Thyroid gland (tissue), 4 donors: ENCODE measurements at places on chromosomes 7 and 10. TPM values are rescaled to one million over a fixed set of nuclear protein-coding genes. Genes with fewer than 3 reads are reported as not detected.

PNLIP gene
- not detected for total RNA-seq

SLC16A12 gene
- 30.3 TPM for total RNA-seq

SORBS1 gene
- total RNA-seq: 21.5 TPM

GRCh38 chr10:132815168-132815857 lies 29.4 kb upstream of the NKX6-2 start:
- no peaks in the 10 kb centered on the region for H3K27me3 ChIP-seq
- H3K4me1 ChIP-seq: no peaks in the 10 kb centered on the region
- no peak overlapping the region for H3K4me3 ChIP-seq
- H3K27ac ChIP-seq: no peak overlapping the region

DNA sequence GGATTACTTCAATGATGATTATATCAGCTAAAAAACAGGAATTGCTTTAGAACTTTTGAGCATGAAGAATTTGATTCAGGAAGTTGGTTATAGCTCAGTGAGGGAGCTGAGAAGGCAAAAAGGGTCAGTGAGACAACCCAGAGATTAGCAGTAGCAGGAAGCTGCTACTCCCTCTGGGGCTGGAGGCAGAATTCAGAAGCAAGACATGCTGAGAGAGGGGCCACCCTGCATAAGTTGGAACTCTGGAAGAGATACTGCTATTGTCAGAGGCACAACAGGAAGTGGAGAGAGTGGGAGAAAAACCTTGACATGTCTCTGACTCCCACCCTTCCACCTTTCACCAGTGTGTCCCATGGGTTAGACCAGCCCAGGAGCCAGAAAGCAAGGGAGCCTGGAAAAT lies 488.7 kb downstream of the ADRA2A start:
- H3K4me3 ChIP-seq: no peak overlapping the region
- H3K27me3 ChIP-seq: no peaks in the 10 kb centered on the region
- H3K27ac ChIP-seq: no peak overlapping the region
- H3K36me3 ChIP-seq: no peaks in the 10 kb centered on the region
- no peaks in the 10 kb centered on the region for H3K4me1 ChIP-seq

GRCh38 chr7:2023877-2024566 lies 208.7 kb downstream of the MAD1L1 start:
- no peak overlapping the region for H3K27ac ChIP-seq
- no peak overlapping the region for H3K4me3 ChIP-seq
- DNase-seq: no peak
- no peaks in the 10 kb centered on the region for H3K4me1 ChIP-seq
- no peaks in the 10 kb centered on the region for H3K27me3 ChIP-seq
- H3K36me3 ChIP-seq: no peaks in the 10 kb centered on the region

- peak overlapping the region; percentile 20 for H3K27ac ChIP-seq
- H3K4me3 ChIP-seq: no peak overlapping the region
- H3K4me1 ChIP-seq: peaks cover 10% of the 10 kb centered on the region
- no peaks in the 10 kb centered on the region for H3K27me3 ChIP-seq
Measured at GRCh38 chr7:117124591-117125220, 171.4 kb downstream of the ST7 start.
